ENCODE measurements at places on chromosomes 7 and 10. TPM values are rescaled to one million over a fixed set of nuclear protein-coding genes. Genes with fewer than 3 reads are reported as not detected.
A peak's percentile ranks its signal among the peaks of the same experiment; 100 is the strongest.

DNA sequence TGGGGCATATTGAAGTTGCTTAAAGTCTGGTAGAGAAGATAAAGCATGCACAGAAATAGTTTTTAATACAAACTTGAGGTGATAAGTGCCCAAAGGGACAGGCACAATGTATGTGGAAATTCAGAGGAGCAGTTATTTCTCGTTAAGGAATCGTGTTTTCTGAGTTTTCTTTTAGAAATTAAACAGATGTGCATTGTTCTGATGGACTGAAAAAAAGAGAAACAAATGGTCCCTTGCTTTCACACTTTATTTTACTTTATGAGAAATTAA, 45.6 kb downstream of the CNNM2 start:
- no peak for DNase-seq

DNA sequence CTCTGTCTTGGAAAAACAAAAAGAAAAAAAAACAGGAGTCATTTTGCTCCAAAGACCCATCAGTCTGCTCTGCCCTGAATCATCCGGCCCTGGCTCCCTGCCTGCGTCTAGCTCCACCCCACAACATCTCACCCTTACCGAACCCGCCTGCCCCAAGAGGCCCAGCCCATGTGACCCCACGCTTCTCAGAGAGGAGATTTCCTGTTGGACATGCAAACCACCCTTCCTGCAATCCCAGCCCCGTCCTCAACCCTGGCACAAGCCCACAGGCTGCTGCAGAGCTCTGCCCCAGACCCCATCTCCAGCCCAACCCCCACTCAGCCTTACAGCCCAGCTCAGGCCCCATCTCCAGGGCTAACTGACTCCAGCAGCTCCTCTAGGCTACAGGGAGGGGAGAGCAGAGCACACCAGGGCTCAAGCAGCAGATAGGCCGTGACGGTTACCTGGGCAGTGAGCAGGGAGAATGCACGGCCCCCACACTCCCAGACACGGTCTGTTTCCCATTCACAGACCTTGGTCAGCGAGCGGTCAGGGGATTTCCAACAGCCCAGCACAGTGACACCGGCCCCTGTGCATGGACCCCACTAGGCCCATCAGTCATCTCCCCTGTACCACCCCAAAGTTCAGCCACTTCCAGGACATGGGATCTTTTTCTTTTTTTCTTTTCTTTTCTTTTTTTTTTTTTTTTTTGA, 69.9 kb upstream of the GTF2I start:
- DNase-seq = peak; percentile 81

- DNase-seq = peak; percentile 55
Measured at GRCh38 chr7:55593515-55594318, 21.4 kb upstream of the VOPP1 start.

DNA sequence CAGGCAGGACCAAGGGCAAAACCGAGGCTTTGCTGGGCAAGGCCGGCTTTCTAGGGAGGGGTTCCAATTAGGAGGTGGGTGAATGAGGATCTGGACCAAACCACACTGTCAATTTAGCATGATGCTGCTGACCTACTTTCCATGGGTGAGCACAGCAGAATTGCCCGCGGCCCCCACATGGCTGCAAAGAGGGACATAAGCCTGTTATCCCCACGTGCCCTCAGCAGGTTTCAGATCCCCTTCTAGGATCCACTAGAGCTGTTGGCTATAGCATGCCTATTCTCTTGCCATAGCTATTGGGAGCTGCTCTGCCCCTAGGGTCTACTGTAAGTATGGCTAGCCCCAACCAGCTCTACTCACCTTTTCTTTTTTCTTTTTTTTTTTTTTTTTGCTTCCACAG, 102.8 kb downstream of the COL13A1 start:
- DNase-seq = no peak

GRCh38 chr10:101694674-101695403, at the start of gene FBXW4:
TSS of gene FBXW4 (minus strand) at chr10:101695170. CDS start at chr10:101695105, 65 bp downstream.
- DNase-seq = no peak

DNA sequence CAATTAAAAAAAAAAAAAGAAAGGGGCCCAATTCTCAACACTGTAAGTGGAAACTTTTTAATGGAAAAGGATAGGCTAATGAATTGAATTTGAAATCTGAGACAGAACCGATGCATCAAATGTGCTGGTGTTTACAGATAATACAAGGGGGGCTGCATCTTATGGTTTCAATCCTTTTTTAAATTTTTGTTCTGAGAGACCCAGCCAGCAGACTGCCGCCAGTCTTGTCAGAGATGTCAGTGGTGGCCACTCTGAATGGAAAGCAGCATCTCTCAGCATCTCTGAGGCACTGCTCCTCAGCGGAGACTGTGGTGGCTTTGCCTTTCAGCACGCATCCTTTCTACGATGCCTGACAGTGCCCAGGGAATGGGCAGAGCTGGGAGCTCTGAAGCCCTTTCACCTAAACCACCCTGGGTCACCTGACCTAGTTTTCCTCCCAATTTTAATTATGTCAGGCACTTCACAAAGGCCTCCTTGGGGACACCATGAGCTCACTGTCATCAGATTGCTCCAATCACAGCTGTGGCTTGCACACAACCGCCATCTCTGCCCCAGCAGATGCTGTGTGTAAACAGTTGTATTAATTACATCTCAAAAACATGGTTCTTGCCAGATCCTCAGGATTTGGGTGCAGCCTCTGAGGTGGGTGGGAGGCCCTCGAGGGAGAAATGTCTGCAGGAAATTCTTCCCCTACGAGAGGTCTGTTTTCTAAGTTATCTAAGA, 81.2 kb downstream of the EGFR start:
- DNase-seq = no peak

GRCh38 chr7:47227762-47228177, 354.1 kb downstream of the TNS3 start:
- peak; percentile 67 for DNase-seq

DNA sequence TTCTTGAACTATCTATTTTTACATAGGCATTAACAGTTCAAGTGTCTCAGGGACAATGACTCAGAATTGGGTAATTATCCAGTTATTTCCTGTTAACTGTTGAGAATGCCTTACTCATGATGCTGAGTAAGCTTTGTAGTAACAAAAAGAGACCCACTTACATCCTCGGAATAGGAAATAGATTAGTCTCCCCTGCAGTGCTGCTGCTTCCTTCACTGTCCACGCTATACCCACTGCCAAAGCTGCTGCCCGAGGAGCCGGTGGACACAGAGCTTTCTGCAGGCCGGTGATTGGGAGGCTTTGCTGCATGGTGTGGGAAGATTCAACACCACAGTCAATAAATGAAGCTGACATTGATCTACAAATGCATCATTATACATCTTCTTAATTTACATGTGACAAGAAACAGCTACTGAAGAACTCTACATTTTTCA, 357.1 kb downstream of the PCLO start:
- peak; percentile 81 for DNase-seq

- no peak for DNase-seq
Measured at GRCh38 chr10:78774614-78774998, 294.2 kb upstream of the ZMIZ1 start.

DNA sequence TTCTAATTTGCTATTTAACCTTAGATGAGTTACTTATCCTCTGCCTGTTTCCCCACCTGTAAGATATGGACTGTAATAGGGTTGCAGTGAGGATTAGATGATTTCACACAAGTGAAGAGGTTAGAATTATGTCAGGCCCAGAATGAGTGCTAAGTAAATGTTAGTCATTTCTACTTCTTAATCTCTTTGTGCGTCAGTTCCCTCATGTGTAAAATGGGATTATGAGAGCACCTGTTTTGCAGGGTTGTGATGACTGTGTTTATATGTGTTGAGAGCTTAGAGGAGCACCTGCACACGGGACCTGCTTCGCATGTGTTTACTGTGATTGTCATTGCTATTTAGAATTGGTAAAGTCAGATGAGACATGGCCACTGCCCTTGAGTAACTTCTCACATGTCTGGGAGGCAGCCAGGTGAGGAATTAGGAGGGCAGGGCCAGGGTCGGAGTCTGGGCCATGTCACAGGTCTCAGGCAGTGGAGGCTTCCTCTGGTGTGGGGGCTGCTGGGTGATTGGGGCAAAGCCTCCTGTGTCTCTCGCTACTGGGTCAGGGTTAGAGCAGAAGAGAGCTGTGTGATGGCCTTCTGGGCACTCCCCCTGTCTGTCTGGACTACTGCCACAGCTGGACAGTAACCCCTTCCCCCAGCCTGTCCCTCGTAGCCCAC, 106.7 kb downstream of the WDFY4 start:
- DNase-seq = no peak

DNA sequence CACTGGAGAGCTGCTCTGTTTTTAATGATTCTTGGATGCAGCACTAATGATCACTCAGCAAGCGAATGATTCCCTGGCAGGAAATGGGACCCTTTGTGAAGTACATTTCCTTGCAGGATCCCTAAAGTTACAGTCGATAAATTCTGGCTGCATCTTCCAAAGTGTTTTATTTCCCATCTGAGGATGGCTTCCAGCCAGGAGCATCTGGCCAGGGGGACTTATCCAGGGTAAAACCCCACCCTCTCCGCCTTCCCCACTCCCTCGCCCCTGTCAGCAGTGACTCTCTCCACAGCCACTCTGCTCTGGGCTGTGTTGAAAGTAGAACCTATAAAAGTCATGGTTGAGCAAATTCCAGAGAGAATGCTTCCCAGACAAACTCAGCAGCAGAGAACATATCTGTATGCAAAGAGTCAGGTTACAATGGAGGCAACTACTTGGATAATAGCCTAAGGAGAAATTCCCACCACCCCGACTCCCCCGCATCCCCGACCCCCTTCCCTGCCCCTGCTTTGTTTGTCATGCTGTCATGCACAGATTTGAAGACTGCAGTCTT, 111.0 kb upstream of the ANLN start:
- peak; percentile 62 for DNase-seq

GBX1 gene
- total RNA-seq = not detected

TPK1 gene
- total RNA-seq = not detected

HMX3 gene
- not detected for total RNA-seq

SH2B2 gene
- 3.7 TPM for total RNA-seq
